ENCODE measurements at places on chromosomes 16 and 17.
A peak's percentile ranks its signal among the peaks of the same experiment; 100 is the strongest.

DNA sequence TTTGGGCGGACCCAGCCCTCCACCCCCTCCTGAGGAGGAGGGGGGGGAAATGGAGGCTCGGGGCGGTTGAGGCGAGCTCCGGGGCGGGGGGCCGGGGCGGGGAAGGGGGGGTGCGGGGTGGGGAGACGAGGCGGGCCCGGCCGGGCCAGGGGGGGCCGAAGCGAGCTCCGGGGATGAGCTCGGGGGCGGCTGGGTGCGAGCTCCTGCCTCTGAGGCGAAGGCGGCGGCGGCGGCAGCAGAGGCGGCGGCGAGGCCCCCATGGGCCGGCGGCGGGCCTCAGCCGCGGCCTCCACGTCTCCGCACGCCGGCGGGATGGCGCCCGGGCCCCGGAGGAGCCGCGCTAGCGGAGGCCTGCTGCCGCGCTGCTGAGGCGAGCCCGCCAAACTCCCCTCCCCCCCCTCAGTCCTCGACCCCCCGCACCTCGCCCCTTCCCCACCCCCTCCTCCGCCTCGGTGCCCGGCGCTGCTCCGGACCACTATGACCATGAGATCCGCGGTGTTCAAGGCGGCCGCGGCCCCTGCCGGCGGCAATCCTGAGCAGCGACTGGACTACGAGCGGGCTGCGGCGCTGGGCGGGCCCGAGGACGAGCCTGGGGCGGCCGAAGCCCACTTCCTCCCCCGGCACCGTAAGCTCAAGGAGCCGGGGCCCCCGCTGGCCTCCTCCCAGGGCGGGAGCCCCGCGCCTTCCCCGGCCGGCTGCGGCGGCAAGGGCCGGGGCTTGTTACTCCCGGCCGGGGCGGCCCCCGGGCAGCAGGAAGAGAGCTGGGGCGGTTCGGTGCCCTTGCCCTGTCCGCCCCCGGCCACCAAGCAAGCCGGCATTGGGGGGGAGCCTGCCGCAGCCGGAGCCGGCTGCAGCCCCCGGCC lies 596 bp downstream of the MSL1 start:
- DNase-seq = peak; percentile 67

GRCh38 chr16:12062343-12063003 lies 85.9 kb downstream of the SNX29 start:
- peak; percentile 44 for DNase-seq

GRCh38 chr17:54900457-54901229 lies at the start of gene TOM1L1:
TOM1L1 (plus strand) TSS chr17:54900852; CDS start chr17:54900866, 14 bp downstream.
- DNase-seq = peak; percentile 83

DNA sequence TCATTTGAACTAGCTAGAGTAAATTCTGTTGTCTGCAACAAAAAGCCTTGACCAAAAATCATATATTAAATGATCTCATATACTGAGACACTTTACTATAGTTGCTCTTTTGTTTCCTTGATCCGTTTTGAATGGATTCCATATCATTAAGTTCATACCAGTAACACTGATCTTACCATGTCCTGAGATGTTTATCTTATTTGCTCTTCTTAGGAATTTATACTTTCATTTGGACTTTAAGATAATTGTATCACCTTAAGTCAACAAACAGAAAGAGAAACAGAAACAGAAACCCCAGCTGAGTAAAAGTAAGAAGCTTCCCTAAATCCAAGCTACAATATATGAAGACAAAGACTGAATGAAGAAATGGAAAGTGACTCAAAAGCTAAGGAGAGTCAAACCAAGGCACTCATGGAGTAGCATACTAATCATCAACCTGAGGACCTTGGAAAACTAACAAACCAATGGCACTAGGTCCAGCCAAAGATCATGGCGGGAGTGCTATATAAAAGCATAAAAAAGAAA lies 106.5 kb upstream of the COX10 start:
- DNase-seq = no peak

DNA sequence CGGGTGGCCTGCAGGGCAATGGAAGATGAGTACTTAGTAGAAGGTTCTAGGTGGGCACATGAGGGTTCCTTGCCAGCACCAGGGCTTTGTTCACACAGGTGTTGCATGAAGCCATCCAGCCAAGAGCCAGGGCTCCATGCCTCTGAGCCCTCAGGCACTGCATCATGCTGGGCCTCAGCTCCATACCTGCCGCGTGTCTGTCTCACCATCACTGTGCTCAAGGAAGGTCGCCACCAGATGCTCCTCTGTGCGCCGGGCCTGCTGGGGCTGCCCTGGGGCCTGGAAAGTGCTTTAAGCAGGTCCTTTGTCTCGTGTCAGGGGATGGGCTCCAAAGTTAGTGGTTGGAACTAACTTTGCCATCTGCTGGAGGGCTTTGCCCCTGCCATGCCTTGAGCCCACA lies 25.6 kb downstream of the C16orf90 start:
- no peak for DNase-seq

- DNase-seq = no peak
Measured at GRCh38 chr17:55424893-55425540, 3.4 kb upstream of the MMD start.

- DNase-seq = no peak
Measured at GRCh38 chr17:38418693-38419507, 9.4 kb upstream of the ARHGAP23 start.

DNA sequence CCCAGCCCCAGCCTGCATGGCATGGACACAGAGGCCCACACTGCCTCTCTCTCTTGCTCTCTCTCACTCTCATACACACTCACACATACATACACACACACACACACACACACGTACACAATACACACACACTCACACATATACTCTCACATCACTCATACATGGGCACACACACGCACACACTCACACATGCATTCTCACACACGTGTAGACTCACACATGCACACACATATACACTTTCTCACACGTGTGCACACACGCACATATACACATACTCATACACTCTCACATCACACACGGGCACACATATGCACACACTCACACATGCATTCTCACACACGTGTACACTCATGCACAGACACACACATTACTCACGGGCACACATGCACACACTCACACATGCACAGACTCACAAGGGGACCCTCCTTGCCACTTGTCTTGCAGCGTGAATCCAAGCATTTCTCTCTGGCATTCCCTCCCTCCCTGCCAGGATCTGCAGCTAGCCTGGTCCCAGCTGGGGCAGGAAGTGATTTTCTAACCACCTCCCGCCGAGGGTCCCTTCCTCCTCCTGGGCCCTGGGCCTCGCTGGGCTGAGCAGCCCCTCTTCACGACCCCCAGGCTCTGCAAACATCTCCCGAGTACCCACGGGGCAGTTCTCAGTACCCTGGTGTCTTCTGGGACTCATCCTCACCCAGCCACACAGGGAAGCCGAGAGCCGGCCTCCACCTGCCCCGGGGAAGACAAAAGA lies 37.5 kb downstream of the IL21R start:
- DNase-seq = no peak

DNA sequence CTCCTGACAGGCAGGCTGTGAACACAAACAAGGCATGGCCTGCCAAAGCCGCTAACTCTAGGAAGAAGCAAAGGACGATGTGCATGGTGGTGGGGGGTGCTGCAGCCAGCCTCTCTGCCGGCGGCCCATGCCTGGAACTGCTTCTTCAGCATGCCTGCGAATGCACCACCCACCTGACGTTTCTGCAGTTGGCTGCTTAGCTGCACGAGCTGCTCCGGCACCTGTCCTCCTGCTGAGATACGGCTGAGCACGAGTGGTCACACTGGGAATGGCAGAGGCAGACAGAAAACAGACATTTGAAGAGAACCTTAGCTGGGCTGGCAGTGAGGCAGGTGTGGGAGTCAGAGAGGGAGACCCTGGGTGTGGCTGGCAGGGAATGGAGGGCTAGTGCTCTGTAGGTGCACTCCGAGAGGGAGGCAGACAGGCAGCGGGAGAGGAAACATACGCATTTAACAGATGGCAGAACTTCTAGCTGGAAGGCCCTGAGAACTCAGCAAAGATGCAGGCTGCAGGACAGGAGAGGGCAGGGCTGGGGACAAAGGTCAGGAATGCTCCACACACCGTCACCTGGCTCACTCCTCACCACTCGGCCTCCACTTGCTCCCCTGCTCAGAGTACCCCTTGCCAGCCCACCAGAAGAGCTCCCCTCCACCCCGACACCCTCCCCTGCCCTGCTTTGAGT lies 5.2 kb downstream of the FLCN start:
- no peak for DNase-seq

DNA sequence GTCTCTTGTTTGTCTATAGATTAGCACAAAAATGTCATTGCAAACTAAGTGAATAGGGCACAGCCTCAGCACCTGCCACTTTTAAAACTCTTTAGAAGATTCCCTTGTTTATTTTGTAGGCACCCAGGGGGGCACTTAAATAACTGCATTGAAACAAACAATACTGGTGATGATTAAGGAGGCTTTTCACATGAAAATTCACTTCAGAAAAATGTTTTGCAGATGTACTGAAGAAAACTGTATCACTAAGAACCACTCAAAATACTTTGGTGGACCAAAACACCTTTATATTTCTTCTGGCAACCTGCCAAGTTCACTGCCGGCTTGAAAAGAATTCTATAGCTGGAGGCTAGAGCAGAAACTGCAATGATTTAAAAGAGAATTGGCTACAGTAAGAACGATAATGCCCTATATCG lies 281.5 kb downstream of the TOX3 start:
- no peak for DNase-seq

DNA sequence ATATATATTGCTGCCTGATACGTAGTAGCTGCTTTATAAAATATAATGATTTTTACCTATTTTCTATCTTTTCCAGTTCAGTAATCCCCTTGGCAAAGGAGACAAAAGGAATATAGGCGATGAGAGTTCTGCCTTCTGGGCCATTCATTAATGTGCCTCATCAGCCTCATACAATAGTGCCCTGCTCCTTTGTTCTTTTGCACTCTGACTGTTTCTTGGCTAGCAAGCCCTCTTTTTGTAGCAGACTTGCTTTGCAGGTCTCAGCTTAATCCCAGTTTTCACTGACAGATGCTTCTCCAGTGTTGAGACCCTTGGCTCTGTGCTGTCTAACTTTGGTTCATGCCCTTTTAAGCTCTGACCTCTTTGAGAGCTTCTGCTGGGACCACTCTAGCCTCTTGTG lies 10.4 kb downstream of the HSD17B2 start:
- no peak for DNase-seq

DNA sequence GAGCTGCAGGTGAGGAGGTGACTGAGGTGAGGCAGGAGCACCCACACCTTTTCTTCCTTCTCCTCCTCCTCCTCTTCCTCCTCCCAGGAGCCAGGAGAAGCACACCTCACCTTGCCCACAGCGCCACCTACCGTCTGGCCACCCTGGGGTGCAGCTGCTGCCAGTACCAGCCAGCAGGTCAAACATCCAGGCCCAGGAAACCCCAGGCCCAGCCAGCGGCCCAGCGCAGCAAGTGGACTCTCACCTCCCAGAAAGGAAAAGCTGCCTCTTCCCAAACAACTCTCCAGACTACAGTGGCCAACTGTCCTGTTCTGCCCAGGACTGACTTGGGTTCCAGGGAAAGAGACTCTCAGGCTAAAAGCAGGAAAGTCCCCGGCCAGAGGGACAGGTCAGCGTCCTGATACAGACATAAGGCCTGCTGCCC lies 22.7 kb downstream of the PEMT start:
- DNase-seq = peak; percentile 70

DNA sequence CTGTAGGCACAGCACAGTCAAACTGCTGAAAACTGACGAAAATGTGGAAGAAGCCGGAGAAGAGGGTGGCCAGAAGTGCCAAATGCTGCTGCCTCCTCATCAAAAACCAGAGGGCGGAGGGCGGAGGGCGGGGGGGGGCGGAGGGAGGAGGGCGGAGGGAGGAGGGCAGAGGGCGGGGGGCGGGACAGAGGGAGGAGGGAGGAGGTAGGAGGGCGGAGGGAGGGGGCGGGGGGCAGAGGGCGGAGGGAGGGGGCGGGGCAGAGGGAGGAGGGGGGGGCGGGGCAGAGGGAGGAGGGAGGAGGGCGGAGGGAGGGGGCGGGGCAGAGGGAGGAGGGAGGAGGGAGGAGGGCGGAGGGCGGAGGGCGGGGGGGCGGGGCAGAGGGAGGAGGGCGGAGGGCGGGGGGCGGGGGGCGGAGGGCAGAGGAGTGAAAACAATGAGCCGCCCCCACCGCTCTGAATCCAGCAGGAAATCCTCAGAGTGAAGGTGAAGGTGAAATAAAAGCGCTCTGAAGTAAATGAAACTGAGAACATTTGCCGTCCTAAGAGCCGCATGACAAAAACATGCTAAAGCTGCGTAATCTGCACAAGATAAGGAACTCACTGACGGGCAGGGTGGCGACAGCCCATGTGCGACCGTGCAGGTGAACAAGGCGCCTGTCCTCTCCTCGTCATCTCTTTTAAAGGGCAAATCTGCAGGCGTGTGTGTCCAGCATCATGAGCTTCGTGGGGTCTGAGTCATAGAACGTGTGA lies 22.6 kb upstream of the CBFA2T3 start:
- no peak for DNase-seq

DNA sequence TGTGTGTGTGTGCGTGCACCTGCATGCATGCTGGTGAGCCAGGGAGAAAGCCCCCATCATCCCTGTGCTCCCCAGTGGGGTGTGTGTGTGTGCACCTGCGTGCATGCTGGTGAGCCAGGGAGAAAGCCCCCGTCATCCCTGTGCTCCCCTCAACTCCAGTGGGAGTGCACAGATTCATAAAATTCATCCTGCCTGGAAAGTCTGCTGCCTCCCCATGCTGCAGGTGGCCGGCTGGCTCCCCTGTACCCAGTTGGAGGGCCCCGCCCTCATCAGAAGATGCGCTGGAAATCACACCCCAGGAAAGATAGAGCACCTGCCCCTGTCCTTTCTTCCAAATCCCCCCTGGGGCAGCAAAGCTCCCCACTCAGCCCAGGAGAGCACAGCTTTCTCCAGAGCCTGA lies 84.8 kb upstream of the DOC2B start:
- DNase-seq = no peak

GRCh38 chr17:44687756-44688155 lies 1.8 kb downstream of the CCDC43 start:
- DNase-seq = no peak

DNA sequence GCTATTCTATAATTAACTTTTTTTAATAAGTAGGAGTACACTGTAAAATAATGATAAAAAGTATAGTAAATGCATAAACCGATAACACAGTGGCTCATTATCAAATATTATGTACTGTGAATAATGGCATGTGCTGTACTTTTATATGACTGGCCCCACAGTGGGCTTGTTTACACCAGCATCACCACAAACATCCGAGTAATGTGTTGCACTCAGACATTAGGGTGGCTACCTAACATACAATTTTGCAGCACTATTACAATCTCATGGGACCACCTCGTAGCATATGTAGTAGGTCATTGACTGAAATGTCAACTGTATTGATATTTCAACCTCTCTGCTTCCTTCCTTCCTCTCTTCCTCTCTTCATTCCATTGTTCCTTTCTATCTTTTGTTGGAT lies 51.7 kb downstream of the TBX4 start:
- DNase-seq = no peak
